Small intestine (tissue), 16 donors: ENCODE measurements at places on chromosomes 11 and 22.

DNA sequence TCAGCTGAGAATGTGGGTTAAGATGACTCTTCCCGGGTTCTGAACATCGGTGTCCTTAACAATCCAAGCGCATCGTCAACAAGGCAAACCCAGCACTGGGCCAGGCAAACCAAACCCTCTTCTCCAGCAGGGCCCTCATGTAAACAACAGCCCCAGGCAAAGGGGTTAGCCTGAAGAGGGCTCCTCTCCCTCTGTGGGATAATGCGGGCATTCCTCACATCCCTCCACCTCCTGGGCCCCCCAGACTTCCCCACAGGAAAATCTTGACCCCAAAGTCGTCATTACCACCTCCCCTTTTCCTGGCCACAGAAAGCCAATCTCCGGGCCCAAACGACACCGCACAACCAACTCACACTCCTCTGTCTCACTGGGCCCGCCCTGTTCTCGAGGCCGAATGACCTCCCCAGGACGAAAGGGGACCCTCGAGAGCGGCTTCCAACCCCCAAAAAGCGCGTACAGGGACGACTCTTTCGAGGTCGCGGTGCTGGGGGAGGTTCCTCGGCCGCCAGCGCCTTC, 566 bp downstream of the DDB1 start:
- peak; percentile 13 for DNase-seq

DNA sequence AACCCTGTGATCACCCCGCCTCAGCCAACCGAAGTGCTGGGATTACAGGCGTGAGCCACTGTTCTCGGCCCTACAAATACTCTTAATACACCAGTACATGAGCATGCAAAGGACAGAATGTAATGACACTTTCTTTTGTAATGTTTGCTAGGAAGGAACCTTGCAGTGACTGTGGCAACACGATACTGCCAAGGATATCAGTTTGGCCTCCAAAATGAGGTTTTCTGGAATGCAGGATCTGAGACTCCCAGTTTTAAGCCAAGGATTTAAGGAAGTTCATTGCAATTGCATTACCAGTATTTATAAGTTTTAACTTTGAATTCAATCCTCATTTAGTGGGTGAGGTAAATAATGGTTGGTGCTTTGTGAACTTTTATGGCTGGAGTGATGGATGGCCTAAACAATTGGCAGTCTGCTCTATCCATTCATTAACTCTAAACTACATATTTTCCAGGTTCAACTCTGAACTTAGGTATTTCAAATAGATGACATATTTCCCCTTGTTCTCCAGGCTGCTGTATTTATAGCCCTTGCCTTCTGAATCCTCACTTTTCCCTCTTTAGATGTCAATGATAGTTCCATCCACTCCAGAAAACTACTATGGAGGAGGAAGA, 330.3 kb downstream of the C11orf87 start:
- DNase-seq, result no peak

- DNase-seq, result peak; percentile 94
Measured at GRCh38 chr22:20298803-20299745, 20.8 kb downstream of the DGCR6L start.

GRCh38 chr11:24171869-24172268, 325.0 kb upstream of the LUZP2 start:
- no peak for DNase-seq

GRCh38 chr22:26406118-26406517, 22.9 kb upstream of the ASPHD2 start:
- no peak for DNase-seq

DNA sequence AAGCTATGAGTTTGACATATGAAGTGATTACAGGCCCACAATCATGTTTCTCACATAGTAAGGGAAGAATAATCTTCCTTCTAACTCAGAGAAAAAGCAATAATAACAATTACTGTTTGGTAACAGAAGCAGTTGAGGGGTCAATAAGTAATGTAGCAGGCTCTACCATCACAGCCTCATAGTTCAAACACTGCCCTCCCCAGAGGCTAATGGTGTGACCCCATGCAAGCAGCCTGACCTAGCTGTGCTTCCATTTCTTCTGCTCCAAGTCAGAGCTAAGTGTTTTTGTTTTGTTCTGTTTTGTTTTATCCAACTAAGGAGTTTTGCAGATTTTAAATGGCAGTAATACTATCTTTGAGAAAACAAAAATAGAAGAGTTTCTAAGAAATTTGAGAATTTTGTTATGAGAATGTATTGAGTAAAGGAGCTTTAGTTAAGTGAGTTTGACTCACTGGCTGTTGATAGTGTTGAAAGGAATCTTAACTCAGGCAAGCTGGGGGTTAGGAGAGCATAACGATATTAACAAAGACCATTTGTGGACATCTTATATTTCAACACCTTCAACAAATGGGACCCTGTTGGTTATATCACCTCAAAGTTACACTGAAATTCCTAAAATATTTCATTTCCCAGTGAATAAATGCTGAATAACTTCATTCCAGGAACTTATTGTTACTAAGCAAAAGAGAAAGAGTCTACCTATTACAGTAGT, 48.5 kb downstream of the GUCY1A2 start:
- no peak for DNase-seq

DNA sequence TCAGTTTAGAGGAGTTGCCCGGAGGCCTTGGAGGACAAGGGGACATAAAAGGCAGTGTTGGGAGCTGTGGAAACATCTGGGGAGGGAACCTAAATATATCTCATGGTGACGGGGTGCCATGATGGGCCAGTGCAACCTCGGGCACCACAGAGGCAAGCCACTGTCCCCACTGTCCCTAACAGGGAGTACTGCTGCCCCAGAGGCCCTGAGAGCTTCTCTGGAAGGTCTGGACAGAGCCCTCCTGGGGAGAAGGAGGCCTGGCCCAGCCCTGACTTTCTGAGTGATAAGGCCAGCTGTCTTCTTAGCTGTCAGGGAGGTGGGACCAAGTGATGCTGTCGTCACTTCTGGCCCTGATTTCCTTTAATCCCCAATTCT, 5.5 kb upstream of the P2RY6 start:
- no peak for DNase-seq
